ENCODE measurements at places on chromosomes 6 and 20.

DNA sequence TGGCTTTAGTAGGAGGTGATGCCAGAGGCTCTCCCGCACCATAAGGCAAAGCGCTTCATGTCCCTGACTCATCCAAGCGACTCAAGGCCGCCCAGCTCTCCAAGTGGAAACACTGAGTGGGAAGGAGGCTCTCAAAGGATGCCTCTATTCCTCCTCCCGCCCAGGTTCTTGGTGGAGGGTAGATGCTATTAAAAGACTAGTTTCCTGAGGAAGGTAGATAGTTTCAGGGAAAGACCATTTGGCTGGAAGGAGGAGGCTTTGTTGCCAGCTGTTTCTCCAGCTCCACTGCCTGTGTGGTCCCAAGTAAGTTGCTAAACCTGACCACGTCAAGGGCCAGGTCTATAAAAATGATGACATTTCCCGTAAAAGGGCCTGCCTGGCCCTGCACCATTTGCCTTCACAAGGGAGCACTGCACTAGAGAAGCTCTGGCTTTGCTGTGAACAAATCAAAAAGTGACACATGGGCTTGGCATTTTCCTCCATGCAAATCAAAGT, 48.2 kb downstream of the GMDS start:
- no peak for DNase-seq

GRCh38 chr6:106347219-106347618, 13.3 kb upstream of the CRYBG1 start:
- DNase-seq: no peak

DNA sequence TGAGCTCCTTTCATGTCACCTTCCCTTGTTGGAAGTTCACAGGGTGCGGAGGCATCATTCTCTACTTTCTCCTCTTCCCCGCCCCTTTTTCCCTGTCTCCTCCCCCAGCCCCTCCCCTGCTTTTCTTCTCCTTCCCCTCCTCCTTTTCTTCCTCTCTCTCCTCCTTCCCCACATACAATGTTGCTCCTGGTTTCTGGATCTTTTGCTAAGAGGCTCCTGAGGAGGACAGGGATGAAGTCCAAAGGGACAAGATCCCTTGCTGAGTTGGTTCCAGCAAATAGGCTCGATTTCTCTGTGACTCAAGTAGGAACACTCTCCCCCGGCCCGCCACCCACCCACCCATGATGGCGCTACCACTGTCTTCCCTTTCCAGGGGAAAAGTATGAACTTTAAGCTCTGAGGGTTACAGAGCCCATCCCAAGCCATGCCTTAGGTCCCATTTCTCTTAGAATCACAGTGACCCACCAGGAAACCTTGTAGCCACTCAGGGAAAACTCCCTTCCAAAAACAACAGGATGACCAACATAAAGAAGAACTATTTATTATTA, 852 bp upstream of the TFEB start:
- DNase-seq: no peak

GRCh38 chr6:22570185-22570551, 802 bp downstream of the HDGFL1 start:
- no peak for DNase-seq

DNA sequence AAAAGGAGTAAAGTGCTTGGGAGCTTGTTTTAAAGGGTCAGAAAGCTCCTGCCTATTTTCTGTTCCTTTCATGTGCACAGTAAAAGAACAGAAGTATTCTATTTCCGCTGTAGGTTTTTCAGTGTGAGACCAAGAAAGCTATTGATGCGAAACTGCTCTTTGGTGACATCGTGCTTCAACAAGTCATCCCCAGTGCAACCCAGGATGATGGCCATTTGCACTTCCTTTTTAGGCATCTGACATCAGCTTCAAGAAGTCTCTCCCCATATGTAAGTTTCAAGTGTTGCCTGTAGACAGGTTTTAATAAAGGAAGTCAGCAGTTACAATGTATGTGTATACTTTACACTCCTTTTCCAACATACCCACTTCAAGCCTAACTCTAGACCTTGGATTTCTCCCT, 131.6 kb downstream of the RFX6 start:
- no peak for DNase-seq

DNA sequence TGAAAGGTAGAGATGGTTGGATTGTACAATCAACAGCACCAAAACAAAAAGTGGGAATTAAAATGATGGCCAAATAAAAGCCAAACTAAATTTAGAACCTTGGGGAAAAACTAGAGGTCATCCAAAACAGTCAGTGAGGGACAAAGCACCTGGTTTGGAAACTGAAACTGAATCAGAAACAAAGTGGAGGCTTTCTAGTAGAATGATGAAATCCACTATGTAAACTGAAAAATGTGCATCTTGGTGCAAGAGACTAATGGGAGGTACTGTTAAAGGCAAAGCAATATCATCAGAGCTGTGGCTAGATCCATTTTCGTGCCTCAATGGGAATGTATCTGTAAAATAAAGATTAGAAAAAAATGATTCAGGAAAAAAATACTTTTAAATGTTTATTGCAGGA, 380.0 kb upstream of the GJE1 start:
- no peak for DNase-seq

GRCh38 chr6:91387290-91388059, 800.6 kb upstream of the MAP3K7 start:
- DNase-seq: no peak

DNA sequence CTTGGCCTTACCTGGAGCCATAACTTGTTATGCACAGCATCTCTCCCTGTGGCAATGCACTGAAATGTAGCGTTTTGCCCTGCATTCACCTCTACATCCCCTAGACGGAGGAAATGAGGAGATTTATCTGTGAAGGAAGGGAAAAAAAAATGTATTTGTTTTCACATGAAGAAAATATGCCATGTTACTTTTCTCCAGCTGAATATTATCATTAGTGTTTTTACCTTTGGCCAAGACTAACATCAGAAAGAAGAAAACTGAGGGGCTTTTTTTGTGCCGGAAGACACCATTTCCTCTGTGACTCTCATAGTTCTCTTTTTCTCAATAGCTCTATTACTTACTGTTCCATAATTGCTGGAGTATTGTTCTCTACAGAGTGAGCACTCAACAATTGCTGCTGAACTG, 280.4 kb downstream of the PTPRK start:
- no peak for DNase-seq

- no peak for DNase-seq
Observed at GRCh38 chr6:44237021-44237812, 9.7 kb upstream of the HSP90AB1 start.

DNA sequence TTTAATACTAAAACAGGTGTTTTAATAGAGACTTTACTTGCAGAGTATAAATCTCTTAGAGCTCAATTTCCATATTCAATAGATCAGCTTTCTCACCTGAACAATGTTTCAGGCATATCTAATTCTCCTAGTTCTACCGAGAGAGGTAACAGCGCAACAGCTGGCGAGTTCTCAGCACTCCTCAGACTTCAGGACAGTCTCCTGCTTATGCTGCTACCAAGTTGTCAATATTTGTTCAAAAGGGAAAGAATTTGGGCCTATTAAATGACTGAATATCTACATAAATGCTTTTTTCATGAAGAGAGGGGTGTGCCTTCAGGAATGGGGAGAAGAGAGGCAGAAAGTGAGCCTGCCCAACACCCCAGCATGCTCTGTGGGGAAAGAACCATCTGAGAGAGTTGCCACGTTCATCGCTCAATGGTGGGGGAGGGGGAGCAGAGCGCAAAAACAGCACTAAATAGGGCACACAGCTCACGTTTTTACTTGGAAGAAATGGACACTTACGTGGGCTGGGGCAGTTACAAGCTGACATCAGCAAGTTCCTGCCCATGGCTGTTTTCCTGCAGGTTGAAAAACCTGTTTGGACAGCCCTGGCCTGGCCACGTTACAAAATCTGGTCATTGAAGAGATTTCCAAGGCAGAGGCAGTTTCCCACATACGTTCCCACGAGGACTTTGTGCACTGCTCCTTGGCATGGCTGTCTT, 38.0 kb downstream of the EZR start:
- no peak for DNase-seq

- no peak for DNase-seq
Observed at GRCh38 chr6:13913226-13914001, 11.3 kb upstream of the RNF182 start.

DNA sequence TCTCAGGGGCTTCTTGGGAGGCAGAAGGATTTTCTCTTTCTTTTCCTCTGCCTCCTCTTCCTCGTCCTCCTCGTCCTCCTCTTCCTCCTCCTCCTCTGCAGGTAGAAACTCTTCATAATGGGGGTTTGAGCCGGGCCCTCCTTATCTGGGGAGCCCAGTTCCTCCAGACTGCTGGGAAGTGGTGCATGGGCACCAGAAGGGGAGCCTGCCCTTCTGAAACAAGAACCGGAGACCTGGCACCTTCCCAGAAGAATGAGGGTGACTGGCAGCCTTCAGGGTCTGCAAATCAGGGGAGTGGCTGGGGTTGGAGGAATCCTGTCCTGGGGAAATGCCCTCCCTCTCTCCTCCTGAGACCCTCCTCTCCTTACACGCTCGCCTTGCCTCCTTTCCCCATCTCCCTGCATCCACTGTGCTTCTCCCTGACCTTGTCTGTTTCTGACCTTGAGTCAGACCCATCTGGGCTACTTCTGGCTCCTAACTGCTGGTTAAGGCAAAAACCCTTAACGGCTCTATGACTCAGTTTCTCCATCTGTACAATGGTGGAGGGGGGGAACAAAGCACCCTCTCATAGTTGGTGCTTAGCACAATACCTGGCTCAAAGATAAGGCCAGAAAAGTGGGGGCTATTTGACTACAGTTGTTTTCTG, 1.7 kb downstream of the TULP1 start:
- DNase-seq: no peak

DNA sequence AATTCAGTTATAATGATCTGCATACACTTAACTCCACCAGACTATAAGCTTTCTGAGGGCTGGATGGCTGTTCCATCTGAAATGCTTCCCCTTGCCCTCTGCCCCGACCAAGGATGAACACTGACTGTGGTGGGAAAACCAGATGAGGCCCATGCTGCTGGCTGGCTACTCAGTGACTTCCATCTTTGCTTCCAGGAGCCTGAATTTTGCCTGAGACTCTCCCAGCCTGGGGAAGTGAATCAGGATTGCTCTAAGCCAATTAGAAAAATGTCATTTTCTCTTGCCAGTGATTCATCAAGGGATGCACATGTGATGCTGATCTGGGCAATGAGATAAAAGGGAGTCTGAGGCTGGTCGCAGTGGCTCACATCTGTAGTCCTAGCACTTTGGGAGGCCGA, 1.7 kb upstream of the TOMM34 start:
- no peak for DNase-seq

- DNase-seq: no peak
Observed at GRCh38 chr6:1015825-1016224, 296.1 kb upstream of the FOXQ1 start.

DNA sequence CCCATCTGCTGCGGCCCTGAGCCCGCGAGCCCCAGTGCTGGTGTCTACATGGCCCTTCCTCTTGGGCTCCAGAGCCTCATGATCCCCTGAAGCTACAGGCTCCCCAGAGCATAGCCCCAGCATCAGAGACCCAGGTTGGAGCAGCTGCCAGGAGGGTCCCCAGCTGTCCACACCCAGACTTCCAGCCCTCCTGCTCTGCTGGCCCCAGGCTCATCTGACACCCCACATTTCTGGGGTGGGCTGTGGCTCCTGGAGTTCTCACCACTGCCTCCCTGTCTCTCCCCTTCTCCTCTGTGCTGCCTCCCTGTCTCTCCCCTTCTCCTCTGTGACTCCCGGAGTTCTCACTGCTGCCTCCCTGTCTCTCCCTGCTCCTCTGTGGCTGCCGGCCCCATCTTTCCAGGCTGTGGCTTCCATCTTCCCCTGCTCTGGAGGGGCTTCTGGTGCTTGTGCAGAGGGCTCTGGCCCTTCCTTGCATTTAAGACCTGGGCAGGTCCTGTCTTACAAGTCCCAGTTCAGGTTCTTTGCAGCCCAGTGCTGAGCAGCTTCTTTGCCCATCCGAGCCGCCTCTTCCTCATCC, 108.1 kb downstream of the ERMARD start:
- DNase-seq: no peak

GRCh38 chr20:45070932-45071632, 29.8 kb downstream of the KCNS1 start:
- no peak for DNase-seq

DNA sequence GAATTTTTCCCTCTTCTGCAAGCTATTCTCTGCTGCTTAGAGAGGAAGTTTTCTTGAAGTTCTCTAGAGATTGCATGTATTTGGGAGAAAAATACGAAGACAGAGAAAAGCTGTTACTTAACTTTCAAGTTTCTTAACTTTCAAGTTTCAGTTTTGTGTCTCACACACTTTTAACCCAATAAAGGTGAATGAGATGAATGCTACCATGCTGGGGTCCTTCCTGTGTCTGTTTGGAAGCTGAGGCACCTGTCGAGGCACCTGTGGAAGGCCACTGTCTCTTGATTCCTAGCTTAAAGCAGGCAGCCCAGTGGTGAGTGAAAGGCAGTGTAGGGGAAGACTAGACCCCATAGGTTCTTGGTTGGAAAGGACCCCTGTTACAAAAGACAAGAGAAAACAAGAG, 372.8 kb upstream of the JARID2 start:
- DNase-seq: no peak

DNA sequence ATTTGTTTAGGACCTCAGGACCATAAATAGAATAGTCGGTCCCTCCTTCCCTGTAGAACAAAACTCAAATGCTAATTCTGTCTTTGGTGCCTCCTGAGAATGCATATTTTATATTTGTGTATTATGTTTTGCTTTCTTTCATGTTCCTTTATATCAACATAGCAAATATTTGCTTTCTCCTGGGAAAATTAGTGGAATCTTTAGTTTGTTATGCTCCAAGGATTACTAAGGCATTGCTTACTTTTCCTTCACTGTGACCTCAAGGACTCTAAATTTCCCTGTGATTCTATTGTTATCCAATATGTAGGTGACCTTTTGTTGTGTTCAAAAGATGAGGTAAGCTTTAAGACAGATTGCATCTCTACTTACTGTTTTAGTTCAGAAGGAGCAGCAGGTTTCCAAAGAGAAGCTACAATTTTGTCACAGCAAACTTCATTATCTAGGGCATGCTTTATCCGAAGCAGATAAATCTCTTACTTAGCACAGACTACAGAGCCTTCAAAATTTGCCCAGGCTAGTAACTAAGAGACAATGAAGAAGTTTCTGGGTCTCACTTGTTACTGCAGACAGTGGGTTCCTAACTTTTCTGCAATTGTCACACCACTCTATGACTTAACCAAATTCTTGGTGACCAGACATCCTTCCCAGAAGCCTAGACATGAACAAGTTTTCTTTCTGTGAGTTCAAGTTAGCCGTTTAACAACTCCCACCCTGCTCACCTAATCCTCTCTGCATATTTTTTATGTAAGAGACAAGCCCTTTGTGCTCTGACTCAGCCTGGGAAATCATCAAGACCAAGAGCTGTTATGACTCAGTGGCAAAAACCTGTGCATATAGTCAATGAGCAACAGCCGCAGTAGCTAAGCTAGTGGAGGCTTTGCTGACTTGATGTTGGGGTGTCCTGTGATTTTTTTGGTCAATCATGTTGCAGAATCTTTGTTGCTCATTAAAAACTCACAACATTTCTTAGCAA, 378.8 kb downstream of the QKI start:
- DNase-seq: no peak

- DNase-seq: no peak
Observed at GRCh38 chr20:32805721-32806120, 14.0 kb upstream of the MAPRE1 start.

Data from esophagus squamous epithelium (tissue), 5 donors.